ENCODE measurements at places on chromosomes 6 and 20. TPM values are rescaled to one million over a fixed set of nuclear protein-coding genes. Genes with fewer than 3 reads are reported as not detected.

DNA sequence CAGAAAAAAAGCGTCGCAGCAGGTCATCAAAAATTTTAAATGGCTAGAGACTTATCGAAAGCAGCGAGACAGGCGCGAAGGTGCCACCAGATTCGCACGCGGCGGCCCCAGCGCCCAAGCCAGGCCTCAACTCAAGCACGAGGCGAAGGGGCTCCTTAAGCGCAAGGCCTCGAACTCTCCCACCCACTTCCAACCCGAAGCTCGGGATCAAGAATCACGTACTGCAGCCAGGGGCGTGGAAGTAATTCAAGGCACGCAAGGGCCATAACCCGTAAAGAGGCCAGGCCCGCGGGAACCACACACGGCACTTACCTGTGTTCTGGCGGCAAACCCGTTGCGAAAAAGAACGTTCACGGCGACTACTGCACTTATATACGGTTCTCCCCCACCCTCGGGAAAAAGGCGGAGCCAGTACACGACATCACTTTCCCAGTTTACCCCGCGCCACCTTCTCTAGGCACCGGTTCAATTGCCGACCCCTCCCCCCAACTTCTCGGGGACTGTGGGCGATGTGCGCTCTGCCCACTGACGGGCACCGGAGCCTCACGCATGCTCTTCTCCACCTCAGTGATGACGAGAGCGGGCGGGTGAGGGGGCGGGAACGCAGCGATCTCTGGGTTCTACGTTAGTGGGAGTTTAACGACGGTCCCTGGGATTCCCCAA is at the start of gene EEF1A1:
Gene EEF1A1, minus strand, starts transcription at position 345 of the 663 bp plus-strand sequence. CDS start 1,006 bp downstream, outside the sequence.
- peak within 1 kb of the TSS; percentile 95 for H3K4me3 ChIP-seq
- peaks cover 59% of the 10 kb centered on the region for H3K4me1 ChIP-seq
- H3K27ac ChIP-seq: peak within 1 kb of the TSS; percentile 99

DNA sequence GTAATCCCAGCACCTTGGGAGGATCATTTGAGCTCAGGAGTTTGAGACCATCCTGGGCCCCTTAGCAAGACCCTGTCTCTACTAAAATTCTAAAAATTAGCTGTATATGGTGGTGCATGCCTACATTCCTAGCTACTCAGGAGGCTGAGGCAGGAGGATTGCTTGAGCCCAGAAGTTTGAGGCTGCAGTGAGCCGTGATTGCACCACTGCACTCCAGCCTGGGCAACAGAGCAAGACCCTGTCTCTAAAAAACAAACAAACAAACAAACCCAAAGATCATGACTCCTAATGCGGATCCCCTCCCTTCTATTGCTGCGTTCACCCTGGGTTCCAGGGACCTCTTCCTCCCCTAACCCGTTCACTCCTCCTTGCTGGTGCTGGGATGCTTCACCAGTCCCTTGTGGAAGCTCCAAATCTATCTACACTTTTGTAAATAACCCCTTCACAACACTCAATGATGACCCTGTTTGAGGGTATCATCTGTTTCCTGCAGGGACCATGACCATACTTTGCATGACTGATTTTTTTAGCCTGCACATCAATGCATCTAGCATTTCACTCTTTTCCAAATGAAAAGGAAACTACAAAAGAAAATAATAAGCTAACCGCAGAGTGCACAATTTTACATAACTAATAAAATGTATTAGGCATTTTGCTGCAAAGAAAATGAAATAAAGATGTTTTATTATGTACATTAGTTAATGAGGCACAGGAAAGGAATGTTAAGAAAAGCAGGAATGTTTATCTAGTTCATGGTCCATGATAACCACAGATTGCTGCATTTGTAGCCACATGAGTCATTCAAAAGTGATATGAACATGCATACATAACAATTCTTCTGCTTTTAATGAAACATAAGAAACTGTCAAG is 30.5 kb upstream of the IPCEF1 start:
- peak; percentile 51 for DNase-seq
- H3K36me3 ChIP-seq: no peaks in the 10 kb centered on the region
- no peak overlapping the region for H3K27ac ChIP-seq
- H3K4me3 ChIP-seq: no peak overlapping the region
- H3K27me3 ChIP-seq: no peaks in the 10 kb centered on the region

DNA sequence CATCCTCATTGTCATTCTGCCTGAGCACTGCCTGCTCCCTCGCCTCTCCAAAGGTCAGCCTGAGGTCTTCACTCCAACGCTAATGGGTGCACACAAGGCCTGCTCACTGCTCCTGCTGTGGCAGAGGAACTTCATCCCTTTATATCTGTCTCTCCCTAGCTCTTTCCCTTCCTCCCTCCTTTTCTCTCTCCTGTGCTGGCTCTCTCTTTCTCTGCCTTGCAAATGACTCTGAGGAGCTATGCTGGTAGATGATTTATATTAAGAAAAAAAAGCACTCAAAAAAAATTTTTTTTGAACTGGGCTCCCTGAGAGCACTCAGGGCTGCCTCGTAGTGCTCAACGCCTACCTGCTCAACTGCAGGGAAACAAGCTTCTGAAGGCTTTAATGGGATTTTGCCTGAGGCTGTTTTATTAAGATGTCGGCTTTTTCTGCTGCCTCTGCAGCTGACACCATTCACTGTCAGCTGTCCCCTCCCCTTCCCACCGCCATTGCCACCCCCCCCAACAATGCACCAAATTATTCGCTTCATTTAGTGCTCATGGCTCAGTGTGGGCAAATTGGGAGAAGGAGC is 137.7 kb upstream of the DEFB112 start:
- H3K4me1 ChIP-seq: no peaks in the 10 kb centered on the region
- DNase-seq: no peak
- H3K4me3 ChIP-seq: no peak overlapping the region
- H3K27me3 ChIP-seq: no peaks in the 10 kb centered on the region

GRCh38 chr20:47682028-47682783 is 103.1 kb downstream of the SULF2 start:
- H3K4me1 ChIP-seq: peaks cover 6% of the 10 kb centered on the region
- no peaks in the 10 kb centered on the region for H3K27me3 ChIP-seq
- no peaks in the 10 kb centered on the region for H3K36me3 ChIP-seq
- no peak overlapping the region for H3K27ac ChIP-seq

The GLP1R gene
- not detected for total RNA-seq

Data from stomach (tissue), 19 donors.